ENCODE measurements at places on chromosomes 3 and 15.
A peak's percentile ranks its signal among the peaks of the same experiment; 100 is the strongest.

- DNase-seq = no peak
Observed at GRCh38 chr3:159062734-159063410, 261.0 kb downstream of the MFSD1 start.

- no peak for DNase-seq
Observed at GRCh38 chr15:57752840-57753239, 46.3 kb downstream of the POLR2M start.

DNA sequence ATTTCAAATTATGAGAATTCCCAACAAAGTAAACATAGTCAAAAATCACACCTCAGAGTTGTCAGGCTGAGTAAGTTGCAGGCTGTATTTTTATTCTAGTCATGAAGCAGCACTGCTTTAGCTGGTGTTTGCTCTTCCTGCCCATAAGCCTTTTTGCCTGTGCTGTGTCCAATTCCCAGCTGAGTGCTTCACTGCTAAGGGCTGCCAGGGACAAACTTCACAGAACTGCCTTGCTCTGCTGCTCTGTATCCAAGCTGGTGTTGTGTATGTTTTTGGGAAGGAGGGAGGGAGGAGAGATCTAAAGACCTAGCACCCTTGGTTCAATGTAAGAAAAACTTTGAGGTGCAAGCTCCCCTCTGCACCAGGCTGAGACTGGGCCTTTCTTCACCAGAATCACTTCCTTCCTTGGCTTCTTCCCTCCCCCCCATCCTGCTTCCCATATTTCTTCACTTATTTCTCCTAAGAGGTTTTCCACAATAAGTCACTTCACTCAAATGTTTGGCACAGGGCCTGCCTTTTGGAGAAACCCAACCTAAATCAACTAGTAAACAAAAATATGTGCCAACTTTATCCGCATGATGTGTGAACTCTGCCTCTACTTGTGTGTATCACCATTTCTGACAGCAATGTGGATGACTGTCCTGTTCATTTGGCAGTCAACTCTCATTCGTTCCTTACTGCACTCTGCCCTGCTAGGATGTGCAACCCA lies 156.1 kb downstream of the TBL1XR1 start:
- DNase-seq = peak; percentile 25

GRCh38 chr15:98689431-98689861 lies 41.1 kb downstream of the IGF1R start:
- peak; percentile 54 for DNase-seq

GRCh38 chr3:45488591-45488990 lies 100.2 kb downstream of the LARS2 start:
- no peak for DNase-seq

- DNase-seq = no peak
Observed at GRCh38 chr3:29484633-29485032, 203.8 kb downstream of the RBMS3 start.

DNA sequence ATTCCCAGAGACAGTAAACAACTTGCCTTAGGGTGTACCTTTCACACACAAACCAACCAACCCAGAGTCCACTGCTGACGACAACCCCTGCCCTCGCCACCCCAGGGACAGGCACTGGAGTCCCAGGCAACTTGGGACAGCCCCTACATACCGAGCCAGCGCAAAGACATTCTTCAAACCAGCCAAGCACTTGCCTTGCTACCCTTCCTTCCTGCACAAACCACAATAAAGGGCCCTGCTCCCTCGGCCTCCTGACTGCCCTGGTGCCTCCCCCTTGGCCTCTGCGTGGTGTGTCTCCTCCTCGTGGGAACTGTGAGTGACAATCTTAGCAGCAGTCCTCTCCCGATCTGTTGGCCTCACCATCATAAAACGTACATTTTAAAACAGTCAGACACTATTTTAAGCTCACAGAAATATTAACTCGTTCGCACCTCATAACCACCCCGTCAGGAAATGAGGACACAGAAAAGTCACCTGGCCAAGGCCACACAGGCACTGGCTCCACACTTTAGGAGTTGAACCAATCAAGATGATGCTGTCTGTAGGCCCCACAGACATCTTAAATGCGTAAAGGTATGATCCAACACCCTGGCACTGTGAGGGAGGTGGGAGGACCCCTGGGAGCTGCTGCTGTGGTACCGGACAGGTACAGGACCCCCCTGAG lies 113.8 kb downstream of the ADCY5 start:
- no peak for DNase-seq

DNA sequence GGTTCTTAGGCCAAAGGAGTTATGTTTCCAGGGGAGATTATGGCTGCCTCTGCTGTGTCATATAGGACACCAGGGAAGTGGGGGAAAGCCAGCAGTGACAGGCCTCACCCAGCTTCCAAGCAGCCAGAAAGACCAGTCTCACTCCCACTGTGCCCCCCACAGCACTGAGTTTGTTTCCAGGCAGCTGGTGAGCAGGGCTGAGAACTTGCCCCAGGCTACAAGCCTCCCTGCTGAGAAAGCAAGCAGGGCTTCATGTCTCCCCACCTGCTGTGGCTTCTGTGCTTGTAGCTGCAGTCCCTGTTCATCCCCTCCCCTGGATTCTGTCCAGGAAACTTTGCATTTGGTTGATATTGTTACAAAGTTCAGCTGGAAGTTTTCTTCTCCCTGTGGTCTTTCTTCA lies 376.3 kb downstream of the PDCD6IP start:
- no peak for DNase-seq

- DNase-seq = no peak
Observed at GRCh38 chr3:197533396-197533795, 22.4 kb downstream of the BDH1 start.

DNA sequence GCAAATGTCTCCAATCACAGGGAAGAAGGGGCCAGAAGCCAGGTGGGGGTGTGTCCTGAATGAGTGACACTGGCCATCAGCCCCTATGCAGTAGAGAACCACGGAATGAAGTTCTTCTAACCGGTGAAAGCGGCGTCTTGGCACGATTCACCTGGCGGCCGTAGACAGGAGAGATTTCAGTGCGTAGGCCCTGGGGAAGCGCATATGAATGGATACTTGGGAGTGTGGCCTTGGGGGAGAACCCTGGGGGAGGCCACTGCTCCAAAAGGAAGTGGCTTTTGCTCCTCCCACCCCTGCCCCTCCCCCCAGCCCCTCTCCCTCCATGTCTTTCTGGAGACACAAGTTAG lies 43.6 kb downstream of the RBPMS2 start:
- DNase-seq = no peak

- no peak for DNase-seq
Observed at GRCh38 chr3:30477149-30477921, 129.1 kb upstream of the TGFBR2 start.

- DNase-seq = no peak
Observed at GRCh38 chr3:153484842-153485241, 322.8 kb downstream of the RAP2B start.

- peak; percentile 45 for DNase-seq
Observed at GRCh38 chr15:78422571-78423340, 15.3 kb upstream of the IREB2 start.

DNA sequence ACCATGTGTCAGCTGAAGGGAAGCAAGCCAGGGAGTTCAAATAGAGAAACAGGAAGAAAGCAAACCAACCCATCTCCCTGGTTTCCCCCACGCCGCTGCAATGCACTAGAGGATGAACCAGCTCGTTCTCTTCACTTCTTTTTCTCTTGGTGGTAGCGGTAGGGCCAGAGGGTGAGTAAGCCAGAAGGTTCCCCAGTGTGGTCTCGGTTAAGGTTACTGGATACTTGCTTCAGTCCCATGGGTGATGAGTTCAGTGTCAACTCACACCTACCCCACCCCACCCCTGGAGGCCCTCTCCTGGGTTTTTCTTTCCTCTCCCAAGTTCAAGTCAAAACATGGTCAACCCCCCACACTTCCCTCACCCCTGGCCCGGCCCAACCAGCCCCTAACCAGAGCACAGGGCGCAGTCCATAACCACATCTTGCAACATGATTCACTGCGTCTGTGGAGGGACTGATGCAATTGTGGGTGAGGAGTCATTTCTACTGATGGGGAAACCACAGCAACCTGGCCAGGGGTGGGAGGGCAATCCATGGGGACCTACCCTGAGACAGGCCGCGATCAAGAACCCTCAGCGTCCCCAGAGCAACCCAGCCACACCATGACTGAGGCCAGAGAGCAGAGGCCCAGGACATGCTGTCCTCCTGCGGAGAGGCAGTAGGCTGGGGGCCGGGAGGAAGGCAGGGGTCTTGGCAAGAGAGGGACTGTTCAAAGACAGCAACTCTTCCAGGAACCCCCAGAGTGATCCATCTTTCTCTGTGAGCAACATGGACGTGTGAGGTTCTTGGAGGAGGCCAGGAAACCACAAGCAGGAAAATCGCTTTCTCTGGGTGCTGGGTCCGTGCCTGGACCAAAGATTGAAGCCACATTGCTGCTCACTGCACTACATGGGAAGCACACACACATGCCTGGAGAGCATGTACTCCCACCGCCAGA lies 276.6 kb downstream of the UACA start:
- DNase-seq = peak; percentile 89

DNA sequence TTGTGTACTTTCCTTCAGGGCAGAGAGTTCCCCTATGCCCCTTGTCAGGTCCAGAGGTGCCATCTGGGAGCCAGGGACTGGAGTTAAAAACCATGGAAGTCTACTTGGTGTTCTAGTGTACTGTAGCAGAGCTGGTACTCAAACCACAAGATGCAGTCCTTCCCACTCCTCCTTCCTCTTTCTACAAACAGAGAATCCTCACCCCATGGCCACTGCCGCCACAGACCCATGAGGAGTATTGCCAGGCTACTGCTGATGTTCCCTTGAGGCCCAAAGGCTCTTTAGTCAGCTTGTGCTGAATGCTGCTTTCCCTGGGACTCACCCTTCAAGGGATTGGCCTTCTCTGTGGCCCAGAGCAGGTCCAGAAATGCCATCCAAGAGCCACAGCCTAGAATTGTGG lies 229.2 kb upstream of the ZPLD1 start:
- no peak for DNase-seq

- no peak for DNase-seq
Observed at GRCh38 chr3:102255736-102256135, 179.1 kb upstream of the ZPLD1 start.

GRCh38 chr15:80179025-80179759 lies 26.4 kb downstream of the FAH start:
- DNase-seq = peak; percentile 98

DNA sequence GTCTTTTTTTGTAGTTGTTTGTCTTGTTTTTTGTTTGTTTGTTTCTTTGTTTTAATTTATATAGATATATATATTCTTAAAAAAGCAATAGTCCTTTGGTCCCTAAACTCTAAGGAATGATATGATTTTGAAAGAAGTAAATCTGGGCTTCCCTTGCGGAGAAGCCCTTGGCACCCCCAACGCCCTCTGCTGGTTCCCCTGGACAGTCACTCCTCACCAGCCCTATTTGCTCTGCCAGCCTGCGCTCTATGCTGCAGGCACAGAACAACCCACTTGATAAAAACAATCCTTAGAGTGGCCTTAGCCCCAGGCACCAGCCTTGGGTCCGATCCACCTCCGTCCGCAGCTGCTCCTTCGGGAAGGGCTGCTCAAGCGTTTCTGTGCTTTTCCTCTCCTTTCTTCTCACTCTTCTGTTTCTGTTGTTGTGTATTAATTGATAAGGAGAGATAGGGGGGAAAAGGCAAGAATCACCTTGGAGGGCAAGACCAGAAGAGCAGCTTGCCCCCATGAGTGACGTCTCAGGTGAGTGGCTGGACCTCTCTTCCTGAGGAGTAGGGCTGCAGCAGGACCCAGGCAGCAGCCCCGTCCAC lies 13.7 kb upstream of the PARP6 start:
- peak; percentile 14 for DNase-seq

DNA sequence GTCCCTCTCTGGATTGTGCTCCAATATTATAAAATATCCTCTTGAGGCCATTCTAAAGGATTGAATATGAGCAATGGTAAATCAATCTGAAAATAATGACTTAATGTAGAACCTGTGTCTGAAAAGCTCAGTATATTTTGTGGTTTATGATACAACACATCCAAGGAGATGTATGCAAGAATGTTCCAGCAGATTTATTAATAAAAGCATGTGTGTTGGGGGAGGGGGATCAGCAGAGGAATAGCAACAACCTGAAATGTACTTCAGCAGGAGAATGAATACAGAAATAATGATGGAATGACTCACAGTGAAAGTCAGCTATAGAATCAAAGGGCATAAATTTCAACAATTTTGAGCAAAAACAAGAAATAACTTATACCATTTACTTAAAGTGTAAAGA lies 56.7 kb upstream of the NUDT16 start:
- DNase-seq = no peak

GRCh38 chr3:50226888-50227389 lies 9.1 kb upstream of the GNAI2 start:
- DNase-seq = no peak

- DNase-seq = no peak
Observed at GRCh38 chr15:77026501-77027110, 31.7 kb downstream of the PSTPIP1 start.

DNA sequence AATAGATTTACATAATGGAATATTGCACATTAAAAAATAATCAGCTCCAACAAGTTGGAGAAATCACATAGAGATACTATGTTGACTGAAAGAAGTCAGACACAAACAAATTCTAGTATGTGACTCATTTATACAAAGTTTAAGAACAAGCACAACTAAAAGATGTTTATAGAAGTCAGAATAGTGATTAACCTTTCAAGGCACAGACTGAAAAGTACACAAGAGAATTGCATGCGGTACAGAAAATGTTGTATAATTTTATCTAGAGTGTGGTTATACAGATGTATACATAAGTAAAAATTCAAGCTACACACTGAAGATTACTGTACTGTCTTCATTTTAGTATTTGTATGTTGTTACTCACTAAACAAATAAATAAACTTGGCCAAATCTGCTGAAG lies 19.3 kb upstream of the ATOSA start:
- DNase-seq = peak; percentile 12

DNA sequence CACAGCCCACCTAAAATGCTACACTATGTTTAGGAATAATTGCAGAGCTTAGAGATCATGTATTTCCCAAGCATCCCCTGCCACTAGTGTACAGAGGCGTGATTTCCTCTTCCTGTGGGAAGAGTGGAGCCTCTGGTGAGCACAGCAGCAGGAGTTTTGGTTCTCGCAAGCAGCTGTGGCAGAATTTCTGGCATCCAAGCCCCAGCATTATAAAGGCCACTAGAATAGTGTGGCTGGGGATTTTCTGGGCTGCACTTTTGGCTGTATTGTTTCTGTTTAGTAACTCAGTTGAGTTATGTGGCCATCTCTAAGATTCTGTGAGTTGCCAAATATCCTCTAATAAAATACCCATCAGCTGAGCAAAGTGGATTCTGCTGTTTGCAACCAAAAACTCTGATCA lies 64.7 kb downstream of the GPR176 start:
- peak; percentile 36 for DNase-seq

DNA sequence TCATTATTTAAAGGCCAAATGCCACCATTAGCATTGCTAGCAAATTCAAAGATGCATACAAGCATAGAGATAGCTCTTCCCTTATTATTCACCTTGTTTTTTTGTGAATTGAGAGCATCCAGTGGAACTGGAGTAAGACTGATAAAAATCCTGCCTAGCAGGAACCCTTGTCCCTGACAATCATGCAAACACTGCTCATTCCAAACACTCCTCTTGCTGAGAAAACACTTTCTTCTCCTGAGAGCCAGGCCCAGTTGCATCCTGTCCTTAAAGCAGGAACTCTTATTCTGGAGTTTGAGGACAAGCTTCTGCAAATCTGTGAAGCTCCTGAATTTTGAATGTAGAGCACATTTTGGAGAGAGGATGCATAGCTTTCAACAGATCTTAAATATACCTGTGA lies 49.3 kb upstream of the KCNMB2 start:
- no peak for DNase-seq

- DNase-seq = no peak
Observed at GRCh38 chr3:109440353-109440752, 103.0 kb upstream of the DPPA4 start.
